ENCODE measurements at places on chromosomes 1 and 21.

DNA sequence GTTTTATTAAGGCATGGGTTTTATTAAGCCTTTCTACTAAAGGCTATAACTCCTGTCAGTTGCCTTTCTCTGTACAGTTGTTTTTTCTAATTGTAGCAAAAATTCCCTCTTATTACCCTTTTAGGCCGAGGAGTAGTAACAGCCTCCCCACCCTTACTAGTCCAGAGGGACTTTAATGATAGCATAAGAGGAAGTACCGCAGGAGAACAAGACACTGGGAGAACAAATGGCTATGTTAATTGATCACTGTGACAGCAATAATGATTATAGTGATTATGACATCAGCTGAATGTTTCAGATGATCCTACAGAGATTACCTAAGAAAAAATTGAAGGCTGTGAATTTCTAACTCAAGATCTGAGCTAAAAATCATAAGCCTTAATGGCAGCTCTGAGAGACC lies 383.0 kb upstream of the PTBP2 start:
- DNase-seq = no peak

DNA sequence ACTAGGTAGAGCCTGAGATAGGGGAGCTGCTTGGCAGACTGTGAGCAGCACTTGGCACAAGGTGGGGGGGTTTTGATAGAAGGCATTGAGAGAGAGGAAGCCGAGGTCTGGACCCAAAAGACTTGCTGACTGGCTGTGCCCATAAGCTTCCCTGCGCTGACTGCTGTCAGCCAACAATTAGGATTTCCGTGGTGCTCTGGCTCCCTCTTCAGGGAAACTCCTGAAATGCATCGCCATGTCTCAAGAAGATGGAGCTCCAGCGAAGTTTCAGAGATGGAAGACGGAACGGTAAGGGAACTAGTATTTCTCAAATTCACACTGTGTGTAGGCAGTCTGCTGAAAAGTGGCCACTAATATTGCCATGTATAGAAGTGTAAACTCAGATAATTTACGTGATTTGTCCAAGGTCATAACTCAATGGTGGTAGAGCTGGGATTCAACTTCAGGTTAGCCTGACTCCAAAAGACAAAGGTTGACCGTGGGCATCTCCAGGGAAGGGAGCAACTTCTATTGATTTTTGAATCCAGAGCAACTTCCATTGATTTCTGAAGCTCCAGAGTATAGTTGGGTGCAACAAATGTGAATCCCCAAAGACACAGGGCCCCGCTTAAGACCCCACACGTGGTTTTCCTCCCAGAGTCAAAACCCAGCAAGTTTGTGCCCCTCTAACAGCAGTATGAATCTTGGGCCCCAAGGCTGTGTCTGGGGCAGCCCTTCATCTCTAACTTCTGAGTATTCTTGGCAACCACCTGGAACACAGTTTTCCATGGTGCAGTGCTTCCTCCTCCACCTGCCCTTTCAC lies 44.5 kb upstream of the CRNN start:
- DNase-seq = peak; percentile 88

DNA sequence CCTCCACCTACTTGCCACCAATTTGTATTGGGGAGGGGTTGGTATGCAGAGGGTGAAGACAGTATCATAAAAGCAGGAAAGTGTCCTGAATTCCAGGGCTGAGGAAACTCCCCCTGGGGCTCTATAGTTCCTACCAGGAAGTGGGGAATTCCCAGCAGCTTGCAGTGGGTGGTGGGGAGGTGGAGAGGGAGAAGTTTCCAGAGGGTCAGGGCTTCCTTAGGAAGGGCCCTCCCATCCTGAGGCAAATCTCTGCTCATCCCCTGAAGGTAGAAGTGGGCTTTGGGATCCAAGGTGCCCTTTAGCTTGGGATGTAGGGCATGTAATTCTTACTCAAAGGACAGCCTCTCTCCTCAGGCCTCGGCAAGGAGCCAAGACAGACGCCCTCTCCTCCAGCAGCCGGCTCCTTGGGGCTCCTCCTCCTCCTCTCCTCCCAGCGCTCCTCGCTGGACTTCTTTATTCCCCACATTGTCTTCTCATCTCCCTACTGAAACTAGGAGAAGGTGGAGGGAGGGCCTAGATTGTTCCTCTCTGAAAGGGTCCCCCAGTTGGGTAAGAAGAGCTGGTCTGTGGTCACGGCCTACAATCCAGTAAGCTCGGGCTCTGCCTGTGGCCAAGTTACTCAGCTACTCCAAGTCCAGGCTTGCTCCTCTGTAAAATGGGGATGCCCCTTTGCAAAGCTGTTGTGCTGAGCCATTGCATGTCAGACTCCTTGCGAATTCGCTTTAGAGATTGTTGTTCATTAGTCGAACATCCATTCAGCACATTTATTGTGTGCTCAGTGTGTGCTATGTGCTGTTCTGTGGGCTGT lies 17.9 kb upstream of the CSF1 start:
- no peak for DNase-seq

DNA sequence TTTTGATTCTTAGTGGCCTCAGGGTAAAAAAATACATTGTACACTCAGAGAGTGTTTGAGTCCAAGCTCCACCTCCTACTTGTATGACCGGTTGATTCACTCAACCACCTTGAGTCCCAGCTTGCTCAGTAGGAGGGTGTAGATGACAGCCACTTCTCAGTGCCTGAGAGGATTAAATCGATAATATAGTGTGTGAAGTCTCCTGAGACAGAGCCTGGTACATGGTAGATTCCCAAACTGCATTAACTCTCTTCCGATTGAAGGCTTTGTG lies 38.4 kb downstream of the NCMAP start:
- DNase-seq = no peak

- no peak for DNase-seq
These were observed 88.1 kb upstream of the ATP1A1 start for GRCh38 chr1:116284819-116285390.

- DNase-seq = no peak
These were observed 126.6 kb downstream of the KCNT2 start for GRCh38 chr1:196481616-196482015.

GRCh38 chr1:36284517-36284916 lies 21.7 kb upstream of the SH3D21 start:
- DNase-seq = no peak

DNA sequence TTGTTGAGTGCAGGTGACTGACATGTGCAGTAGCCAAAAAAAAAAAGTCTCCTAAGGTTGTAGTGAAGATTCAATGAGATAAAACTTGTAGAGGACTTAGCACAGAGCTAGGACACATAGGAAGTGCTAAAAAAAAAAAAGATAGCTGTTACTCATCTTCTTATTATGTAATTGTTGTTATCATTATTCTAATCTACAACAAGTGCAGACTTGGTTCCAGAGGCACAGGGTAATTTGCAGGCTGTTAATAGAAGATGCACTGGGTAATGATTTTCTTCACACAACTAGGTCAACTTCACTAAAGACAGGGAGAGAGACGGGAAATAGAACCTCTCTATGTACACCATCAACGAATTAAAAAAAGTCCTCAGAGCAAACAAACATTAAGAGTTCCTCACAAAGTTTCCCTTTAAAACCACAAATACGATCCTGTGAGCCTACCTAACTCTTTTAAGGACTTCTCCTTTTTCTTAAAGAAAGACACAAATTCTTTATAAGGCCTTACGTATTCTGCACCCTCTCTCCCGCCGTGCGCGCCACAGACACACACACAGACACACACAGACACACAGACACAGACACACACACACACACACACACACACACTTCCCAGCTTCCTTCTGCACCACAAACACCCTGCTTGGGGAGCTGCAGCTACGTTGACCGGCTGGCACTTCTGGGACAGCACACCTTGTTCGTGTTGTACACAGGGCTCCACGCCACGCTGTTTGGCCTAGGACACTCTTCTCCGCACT lies 49.8 kb upstream of the GADD45A start:
- peak; percentile 82 for DNase-seq

DNA sequence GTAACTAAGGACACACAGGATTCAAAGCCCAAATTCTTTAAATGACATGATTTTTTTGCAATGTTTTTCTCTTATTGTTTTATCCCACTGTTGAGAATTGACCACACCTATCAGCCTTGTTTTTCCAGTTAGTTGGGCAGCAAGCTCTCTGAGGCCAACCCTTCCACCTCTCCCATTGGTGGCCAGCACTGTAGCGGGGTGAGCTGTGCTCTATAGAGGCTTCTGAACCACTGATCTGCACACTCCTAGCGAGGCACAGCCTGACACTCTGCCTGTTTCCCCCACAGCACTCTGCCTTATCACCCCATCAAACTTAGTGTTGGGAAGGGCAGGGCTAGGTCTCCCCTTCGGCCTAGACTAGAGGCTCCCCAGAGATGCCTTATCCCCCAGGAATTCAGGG lies 19.5 kb downstream of the AHDC1 start:
- no peak for DNase-seq

DNA sequence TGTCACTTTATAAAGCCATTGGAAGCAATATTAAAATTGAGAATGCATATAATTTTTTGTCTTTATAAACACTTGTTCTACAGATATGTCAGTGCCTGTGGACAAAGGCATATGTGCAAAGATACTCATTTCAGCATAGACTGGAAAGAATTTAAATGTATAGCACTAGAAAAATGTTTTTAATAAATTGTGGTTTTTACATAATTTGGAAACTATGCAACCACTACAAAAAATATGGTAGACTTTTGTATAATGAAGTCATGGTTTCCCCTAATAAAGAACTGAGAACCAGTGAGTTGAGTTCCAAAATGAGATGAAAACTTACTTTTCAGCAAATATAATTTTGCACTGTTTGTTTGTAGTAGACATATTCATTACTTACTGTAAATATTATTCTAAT lies 48.5 kb downstream of the BRINP3 start:
- DNase-seq = no peak

GRCh38 chr1:229817936-229818335 lies 191.9 kb downstream of the URB2 start:
- no peak for DNase-seq

DNA sequence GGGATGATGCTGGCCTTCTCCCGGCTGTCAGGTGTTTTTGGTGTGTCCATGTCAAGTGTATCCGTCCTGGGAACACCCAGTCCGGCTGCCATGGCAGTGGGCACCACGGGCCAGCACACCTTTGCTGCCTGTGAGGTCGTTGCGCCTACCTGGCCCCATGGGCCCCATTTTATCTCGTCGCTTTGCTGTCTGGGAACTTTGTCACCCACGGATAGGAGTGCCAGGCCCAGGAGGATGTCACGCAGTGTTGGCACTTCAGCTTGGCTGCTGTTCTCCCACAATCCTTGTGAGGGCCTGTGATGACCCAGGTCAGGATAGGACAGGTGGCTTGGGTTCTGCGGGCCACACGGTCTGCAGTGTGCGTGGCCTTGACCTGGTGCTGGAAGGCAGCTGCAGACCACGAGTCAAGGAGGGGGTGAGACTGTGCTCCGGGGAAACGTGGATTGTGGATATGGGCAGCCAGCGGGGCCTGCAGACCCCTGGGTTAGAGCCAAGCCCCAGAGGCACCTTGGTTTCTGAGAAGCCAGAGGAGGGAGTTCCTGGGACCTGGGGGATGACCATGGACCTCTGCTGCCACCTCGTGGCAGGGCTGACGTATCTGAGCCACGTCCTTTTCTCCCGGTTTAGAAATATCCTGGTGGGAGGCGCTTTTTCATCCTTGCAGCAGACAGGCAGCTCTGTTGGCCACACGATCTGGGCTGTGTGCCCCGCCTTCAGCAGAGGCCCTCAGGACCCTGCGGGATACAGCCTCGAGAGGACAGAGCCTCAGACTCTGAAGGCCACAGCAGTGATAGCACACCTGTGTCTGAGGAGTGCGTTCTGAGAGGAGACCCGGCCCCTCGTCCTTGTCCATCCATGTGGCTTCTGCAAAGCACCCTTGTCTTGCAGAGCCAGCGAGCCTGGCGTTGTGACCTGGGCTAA lies 161.1 kb upstream of the COL6A1 start:
- peak; percentile 86 for DNase-seq

DNA sequence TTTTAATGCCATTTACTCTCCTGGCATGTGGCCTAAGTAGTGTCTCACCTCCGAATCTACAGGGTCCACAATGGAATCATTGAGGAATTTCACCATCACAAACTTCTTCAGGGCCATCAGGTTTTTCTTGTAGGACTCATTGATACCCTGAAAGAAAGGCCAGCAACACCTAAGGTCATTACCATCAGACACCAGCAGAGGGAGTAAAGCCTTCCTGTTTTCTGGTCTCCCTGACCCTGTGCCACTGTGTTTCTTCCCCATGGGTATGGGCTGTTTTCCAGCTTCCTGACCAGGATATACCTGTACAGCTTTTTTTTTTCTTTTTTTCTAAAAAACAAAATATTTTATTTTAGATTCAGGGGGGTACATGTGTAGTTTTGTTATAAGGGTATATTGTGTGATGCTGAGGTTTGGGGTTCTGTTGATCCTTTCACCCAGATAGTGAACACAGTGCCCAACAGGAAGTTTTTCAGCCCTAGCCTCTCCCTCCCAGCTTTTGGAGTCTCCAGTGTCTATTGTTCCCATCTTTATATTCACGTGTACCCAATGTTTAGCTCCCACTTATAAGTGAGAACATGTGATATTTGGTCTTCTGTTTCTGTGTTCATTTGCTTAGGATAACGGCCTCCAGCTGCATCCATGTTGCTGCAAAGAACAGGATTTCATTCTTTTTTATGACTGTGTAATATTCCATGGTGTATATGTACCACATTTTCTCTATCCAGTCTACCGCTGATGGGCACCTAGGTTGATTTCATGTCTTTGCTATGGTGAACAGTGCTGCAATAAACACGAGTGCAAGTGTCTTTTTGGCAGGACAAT lies 18.3 kb downstream of the PPT1 start:
- DNase-seq = peak; percentile 72

GRCh38 chr1:30149226-30149625 lies 574.2 kb downstream of the MATN1 start:
- no peak for DNase-seq

DNA sequence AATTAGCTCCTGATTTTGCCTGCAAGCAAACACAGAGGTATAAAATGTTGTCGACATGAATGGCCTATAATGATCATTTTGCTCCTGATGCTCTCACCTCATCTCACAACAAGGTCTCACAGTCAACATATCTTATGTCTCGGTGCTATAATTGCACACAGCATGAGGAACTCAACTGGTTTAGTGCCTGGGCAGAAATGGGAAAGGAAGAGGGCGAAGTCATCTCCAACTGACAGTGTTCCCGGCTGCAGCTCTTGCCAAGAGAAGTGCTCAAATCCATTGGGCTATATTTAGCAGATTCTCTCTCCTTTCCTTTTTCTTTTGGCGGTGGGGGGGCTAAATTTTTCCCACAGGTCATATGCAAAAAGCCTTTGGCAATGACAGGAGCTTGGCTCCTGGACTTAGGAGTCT lies 53.0 kb downstream of the SLC45A1 start:
- DNase-seq = no peak

- no peak for DNase-seq
These were observed 4.8 kb upstream of the GBP2 start for GRCh38 chr1:89130716-89131115.

- no peak for DNase-seq
These were observed 59.2 kb downstream of the LHX9 start for GRCh38 chr1:197976368-197976767.

DNA sequence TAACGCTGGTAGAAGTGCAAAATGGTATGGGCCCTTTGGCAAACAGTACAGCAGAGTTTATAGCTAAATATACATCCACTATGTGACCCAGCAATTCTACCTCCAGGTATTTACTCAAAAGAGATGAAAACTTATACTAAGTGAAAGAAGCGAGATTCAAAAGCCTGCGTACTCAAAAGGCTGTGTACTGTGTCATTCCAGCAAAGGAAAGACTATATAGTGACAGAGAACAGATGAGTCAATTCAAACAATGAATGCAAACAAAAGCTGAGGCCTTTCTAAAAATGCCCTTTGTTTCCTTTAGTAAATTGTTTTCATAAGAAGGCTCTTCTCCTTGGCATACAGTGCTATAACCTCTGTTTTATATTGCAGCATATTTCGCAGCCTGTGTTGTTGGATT lies 268.8 kb upstream of the CSF3R start:
- no peak for DNase-seq
